ENCODE measurements at places on chromosomes 12 and 14.

DNA sequence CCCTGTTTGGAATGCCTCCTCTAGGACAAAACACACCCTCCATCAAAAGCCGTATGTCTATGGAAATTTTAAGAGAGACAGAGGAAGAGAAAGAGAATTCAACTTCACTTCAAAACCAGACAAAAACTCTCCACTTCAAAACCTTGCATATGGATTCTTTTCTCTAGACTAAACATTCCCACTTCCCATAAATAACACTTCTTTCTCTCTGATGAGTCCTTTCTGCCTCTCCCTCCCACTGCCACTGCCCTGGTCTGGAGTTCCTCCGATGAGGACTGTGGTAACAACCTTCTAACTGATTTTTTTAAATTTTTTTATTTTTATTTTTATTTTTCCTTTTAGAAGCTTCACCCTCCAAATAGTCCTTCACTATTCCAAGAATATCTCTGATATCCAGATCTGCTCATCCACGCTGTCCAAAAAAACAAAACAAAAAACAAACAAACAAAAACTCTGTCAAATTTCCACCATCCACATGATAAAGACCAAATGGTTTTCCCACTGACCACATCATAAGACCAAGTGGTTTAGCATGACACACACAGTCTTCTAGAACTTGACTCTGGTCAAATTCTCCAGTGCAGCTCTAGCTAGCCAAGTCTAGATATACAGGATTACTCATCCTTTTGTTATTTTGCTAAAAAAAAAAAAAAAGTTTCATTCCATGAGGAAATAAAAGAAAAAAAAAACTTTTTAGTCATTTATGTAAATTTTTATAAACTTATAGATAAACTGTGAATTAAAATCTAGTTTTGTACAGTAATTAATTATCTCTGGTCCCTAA lies 256.0 kb downstream of the PPFIA2 start:
- no peak for DNase-seq

DNA sequence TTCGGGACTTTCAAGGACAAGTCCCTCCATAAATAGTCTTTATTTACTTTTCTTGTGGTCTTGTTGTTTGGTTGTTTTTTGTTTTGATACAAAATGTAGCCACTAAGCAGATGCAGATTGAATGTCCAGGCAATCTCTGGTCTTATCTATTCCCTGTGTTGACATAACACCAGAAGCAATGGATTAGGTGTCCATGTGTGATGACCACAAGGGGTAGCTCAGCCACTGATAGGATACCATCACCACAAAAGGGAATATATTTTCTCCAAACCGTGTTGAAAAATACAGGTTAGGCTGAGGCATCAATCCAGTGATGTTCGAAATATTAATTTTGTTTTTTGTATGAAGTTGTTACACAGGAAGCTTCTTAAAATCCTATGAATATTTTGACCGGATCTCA lies 196.3 kb downstream of the EPS8 start:
- DNase-seq, result no peak

DNA sequence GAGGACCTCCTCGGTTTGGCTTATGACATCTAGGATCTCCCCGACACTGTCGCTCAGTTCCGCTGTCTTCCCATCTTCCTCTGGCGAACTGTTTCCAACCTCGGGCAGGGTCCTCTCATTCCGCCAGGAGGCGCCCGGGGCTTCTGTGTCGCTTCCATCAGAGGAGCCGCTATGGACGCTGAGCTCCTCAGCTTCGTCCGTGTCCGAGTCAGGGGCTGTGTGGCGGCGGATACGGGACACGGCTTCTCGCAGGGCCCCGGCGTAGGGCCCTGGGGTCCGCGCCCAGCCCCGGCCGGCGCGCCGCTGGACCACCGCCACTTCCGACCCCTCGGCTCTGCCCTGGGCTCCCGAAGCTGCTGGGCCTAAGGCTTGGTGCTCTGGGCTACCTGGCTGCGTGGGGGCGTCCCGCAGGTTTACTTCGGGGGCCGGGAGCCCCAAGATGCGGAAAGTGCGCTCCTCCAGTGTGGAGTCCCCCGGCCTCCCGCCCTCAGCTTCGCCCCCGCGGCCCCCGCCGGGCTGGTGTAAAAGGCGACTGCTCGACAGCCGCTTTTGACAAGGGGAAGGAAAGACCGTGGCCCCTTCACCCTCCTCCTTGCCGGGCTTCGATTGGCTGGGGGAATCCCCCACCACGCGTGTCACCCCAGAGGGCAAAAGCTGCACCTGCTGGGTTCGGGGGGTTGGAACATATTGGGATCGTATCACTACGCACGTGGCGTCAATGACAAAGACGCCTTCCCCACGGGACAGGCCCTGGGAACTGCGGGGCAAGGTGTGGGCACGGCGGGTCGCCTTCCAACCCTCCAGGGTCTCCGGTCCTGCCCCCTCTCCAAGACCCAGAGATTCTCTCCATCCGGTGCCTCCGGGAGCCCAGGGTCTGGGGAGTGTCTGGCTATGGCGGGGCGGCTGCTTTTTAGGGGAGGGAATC lies 2.1 kb downstream of the DDN start:
- DNase-seq, result peak; percentile 80

DNA sequence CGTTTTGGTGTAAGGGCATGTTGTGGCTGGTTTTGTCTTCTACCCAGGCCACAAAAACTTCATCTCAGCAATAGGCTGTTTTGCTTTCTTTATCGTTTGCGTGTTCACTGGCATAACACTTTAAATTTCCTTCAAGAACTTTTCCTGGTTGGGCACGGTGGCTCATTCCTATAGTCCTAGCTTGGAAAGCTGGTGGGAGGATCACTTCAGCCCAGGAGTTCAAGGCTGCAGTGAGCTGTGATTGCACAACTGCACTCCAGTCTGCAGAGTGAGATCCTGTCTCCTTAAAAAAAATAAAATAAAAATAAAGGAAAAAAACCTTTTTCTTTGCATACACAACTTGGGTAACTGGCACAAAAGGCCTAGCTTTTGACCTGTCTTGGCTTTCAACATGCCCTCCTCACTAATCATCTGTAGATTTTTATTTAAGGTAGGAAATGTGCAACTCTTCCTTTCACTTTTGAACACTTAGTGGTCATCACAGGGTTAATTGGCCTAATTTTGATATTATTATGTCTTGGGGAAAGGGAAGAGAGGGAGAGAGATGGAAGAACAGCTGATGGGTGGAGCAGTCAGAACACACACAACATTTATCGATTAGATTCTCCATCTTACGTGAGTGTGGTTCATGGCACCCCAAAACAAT lies 78.9 kb upstream of the PSMA6 start:
- no peak for DNase-seq

DNA sequence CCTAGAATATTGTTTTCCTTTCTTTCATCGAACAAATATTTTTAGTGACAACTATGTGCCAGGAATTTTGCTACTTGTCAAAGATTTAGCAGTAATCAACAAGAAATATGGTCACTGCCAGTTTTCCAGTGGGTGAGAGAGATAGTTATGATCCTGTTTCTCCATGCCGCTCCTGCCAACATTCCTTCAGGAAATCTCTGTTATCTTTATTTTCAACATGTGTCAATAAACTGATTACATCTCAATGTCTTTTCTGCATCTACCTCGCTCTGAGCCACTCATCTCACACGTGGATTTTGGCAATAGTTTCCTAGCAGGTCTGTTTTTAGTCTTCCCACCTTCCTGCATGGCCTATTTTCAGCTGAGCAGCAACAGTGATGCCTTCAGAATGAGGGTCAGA lies 650.0 kb upstream of the STXBP6 start:
- DNase-seq, result no peak

DNA sequence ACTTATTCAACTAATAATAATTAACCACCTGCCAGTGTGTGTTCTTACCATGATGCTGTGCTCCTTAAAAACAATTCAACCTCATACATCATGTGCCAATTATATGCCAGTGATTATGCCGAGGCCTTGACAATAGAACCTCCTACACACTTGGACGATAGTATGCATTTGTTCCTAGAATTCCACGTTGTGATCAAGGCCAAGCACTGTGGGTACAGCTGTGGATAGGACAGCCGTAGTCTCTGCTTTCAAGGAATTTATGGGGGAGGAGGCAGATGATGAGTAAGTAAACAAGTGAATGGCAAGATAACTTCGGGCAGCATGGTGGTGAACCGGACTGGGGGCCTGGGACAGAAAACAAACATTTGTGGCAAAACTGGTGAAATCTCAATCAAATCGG lies 18.0 kb upstream of the MYO1H start:
- no peak for DNase-seq

GRCh38 chr12:69163681-69164362 lies 75.5 kb upstream of the CPSF6 start:
- DNase-seq, result no peak

DNA sequence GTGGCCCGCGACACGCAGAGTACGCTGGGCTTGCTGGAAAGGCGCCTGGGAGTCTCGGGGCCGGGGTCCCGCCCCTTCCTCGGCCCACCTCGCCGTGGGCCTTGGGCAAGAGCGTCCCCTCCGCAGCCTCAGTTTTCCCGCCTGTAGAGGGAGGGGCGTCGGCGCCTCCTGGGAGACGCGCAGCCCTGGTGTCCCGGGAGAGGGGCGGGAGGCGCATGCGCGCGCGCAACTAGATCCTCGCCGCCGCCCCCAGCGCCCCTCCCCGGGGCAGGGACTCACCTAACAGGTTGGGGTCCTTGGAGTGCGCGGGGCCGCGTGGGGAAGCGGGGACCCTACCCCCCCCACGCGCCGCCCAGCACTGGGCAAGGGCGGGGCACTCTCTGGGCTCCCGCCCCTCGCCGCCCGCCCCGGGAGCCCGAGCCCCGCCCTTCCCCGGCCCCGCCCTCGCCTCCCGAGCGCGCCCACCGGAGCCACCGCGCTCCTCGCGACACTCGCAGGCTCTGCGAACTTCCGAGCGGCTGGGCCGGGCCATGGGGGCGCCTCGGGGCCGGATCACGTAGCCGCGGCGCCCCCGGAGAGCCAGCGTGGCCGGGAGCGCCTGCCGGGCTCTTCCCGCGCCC lies at the start of gene KIF26A:
Gene KIF26A (plus strand): TSS at position 490 of the 620 bp plus-strand sequence. CDS start 136 bp downstream, outside the sequence.
- no peak for DNase-seq

DNA sequence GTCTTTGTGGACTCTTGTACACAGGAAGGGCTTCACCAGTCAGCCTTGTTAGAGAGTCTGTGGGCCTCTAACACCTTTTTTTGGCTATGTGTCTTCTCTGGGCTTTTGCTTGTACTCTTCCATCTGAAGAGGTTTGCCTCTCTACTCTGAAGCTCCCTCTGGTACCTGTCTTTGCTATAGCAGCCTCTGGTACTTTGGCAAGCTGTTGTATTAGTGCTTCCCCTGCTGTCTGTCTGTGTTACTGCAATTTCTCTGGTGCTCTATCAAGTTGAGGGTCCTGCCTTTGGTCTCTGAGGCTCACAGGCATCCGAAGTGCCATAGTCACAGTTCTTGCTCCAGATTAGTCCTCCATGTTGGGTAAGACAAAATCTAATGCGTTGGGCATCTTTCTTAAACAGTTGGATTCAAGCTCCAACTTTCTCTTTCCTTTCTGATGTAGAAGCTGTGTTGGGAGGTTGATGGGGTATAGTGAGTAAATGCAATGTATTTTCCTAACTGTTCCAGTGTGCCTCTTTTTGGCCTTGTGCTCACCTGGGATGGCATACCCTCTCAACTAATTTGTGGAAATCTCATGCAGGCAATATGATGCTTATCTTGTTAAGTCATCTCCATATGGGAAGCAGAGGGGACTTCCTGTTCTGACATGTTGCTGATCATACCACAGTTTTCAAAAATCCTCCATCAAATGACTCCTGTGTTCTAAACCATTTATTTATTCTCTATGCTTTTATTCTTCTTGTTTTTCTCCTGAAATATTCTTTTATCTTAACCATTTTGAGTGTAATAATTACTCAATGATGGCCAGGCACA lies 88.8 kb downstream of the ATF7IP start:
- DNase-seq, result peak; percentile 31

DNA sequence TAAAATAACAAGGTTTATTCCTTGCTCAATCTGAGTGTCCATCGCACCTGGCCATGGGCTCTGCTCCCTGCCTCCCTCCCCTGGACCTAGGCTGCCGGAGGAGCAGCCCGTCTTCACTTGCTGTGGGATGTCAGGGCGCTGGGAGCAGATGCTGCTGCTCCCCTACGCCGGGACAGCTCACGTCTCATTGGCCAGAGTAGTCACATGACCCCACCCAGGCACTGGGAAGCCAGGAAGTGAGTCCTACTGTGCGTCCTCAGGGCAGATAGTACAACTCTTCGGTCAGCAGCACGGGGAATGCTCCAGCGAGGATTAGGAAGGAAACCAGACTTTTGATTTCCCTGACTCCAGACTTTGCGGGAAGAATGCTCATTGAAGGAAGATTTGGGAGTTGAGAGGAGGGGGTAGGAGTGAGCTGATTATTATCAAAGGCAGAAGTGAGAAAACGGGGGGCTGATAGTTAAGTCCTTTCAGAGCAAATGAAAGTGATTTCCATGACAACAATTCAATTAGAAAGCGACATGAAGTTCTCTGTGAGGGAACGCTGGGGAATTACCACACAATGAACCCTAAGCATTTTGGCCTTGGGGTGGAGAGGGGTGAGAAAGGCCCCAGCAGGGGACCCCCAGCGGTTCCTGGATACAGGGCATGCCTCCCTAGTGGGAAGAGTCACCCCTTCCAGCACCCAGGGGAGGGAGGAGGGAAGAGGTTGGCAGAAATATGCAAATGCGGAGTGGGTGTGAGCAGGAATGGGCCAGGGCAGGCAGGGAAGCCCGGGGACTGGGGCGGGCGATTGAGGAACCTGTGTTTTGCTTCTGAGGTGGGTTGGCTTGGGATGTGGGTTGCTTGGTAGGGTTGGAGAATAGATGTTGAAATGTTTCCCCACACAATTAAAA lies 215.5 kb downstream of the AACS start:
- DNase-seq, result no peak

Data from activated CD4-positive, alpha-beta memory T cell treated with anti-CD3 and anti-CD28 coated beads for 36 hours (primary cell).